ENCODE measurements at places on chromosomes 7 and 10.

- DNase-seq: peak; percentile 70
Measured at GRCh38 chr7:131538071-131538812, 18.2 kb downstream of the PODXL start.

DNA sequence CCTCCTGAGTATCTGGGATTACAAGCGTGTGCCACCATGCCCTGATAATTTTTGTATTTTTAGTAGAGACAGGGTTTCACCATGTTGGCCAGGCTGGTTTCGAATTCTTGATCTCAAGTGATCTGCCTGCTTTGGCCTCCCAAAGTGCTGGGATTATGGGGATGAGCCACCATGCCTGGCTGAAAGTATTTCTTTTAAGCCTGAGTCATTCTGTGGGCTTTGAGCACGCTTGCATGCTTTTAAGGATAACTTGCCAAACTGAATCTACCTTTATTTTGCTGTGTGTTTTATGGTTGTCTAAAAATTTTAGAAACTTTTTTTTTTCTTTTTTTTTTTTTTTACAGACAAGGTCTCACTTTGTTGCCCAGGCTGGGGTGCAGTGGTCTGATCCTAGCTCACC lies 33.2 kb downstream of the CNNM2 start:
- DNase-seq: peak; percentile 3

DNA sequence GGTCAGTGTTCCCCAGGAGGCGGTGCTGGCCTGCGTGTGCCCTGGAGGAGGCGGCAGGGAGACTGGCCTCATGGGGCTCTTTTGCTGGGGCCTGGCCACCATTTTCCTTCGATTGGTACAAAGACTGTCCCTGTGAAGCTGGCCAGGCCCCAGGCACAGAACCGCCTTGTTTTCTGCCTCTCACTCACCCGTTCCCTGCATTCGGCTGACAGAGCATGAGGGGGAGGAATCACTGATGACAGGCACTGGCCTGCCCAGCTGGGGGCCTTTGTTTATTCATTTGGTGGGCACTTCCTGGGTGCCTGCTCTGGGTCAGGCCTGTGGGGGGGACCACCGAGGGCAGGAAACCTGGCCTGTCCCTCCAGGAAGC lies 139.2 kb downstream of the FAM53B start:
- DNase-seq: no peak

GRCh38 chr7:139232904-139233303 lies 1.9 kb downstream of the UBN2 start:
- DNase-seq: peak; percentile 18

- peak; percentile 0 for DNase-seq
Measured at GRCh38 chr10:54402576-54402975, 398.5 kb downstream of the PCDH15 start.

GRCh38 chr7:11831156-11831735 lies 752 bp downstream of the THSD7A start:
- DNase-seq: no peak

DNA sequence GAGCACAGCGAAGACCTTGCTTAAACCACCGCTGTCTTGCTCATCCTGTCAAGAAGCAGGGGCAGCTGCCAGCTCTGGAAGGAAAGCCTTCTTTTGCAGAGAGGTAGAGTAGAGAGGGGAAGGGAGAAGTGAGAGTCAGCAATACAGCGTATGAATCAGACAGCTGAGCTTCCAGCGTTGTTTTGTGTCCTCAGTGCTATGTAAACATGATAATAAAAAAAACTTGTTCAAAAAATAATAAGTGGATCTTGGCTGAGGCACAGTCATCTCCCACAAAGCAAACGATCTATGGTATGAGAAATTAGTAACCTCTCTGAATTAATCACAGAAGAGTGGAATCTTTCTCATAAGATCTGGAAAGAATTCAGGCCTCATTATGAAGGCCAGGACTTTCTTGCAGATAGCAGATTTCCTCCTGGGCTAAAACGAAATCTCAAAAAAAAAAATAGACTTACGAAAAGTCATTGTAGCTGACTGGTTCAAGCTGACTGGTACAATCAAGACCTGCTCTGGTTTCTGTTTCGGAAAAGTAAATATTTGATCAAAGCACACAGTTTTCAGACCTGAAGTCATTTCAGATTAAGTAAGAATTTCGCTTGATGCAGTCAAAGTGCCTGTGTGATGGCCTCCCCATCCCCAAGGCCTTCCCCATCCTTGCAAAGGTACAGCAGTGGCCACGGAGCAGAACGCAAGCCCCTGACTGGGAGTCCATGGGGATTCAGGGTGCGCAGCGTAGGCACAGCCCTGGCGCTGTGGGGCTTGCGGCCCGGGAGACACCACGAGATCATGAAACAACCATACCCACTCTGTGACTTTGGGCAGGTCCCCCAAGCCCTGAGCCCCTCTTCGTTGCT lies 29.4 kb downstream of the CHST15 start:
- DNase-seq: peak; percentile 73

GRCh38 chr10:131487822-131488221 lies 176.3 kb upstream of the TCERG1L start:
- DNase-seq: no peak
